Activated T-helper 2 cell treated with anti-CD3 and anti-CD28 coated beads, Interferon-gamma antibody, Interleukin-2, Interleukin-4, amounts not matched to agents 10 μg/mL and 5 μg/mL and 100 μg/mL, durations not matched to agents 14 hours and 24 hours and 36 hours (primary cell): ENCODE measurements at places on chromosomes 2 and 18.

GRCh38 chr2:196168181-196168580, 3.2 kb downstream of the STK17B start:
- DNase-seq = no peak

- no peak for DNase-seq
These were observed 366.3 kb upstream of the TFPI start for GRCh38 chr2:187920511-187920910.

- DNase-seq = no peak
These were observed 12.4 kb upstream of the GPD2 start for GRCh38 chr2:156423674-156424282.

DNA sequence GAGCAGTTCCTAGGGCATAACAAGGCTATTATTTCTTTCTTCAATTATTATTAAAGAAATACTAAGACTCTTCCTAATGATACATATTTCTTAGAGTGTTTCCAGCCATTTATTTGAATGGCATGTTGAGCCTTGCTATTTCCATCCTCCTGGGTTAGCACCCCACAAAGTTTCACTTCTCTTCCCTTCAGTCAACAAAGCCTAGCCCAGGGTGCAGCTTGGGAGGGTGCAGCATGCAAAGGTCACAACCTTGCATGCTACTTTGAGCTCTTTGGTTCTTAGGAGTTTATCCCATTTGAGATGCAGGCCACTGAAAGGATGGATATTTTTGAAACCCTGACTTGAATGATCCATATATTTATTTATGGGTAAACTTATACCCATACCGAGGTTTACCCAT, 454.4 kb upstream of the MEIS1 start:
- DNase-seq = no peak

- DNase-seq = no peak
These were observed 14.6 kb downstream of the ADI1 start for GRCh38 chr2:3504741-3505140.

DNA sequence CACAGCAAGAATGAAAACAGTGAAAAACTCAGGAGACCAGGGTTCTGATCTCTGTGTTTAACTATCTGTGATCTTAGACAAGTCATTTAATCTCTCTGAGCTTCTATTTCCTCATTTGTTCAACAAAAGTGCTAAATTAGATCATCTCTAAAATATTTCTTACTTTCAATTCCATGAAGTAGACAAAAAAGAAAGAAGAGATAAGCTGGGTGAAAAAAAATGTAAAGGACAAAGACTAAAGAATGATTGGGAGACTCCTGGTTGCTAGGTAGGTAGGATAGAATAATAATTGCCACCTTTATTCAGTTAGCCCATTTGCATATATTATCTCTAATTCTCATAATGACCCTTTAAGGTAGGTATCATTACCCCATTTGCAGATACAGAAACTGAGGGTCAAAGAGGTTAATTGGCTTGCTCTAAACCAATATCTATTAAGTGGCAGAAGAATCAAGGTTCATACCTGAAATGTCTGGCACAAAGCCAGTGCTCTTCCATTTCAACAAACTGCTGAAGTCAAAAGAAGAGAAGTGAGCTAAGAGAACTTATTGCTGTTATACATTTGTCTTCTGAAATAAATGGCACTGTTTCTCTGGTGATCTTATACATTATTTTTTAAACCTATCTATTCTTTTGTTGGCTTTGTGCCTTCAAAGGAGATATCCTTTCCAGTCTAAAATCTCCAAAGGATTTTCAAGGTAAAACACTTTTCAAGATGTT, 141.7 kb downstream of the OTX1 start:
- no peak for DNase-seq
